ENCODE measurements at places on chromosomes 12 and 14. TPM values are rescaled to one million over a fixed set of nuclear protein-coding genes. Genes with fewer than 3 reads are reported as not detected.

The KRT2 gene
- total RNA-seq: not detected

The GYS2 gene
- not detected for total RNA-seq

The KRT85 gene
- total RNA-seq: not detected

The PRORP gene
- total RNA-seq: 34.2 TPM

The DPF3 gene
- total RNA-seq: 9.3 TPM

The CLEC9A gene
- total RNA-seq: not detected

The CLEC1A gene
- total RNA-seq: not detected

The KRT3 gene
- total RNA-seq: not detected

The CLEC6A gene
- not detected for total RNA-seq

The DAZAP2 gene
- total RNA-seq: 108 TPM

The PIWIL1 gene
- total RNA-seq: not detected

The TMEM63C gene
- total RNA-seq: 0.17 TPM

The ADAM20 gene
- total RNA-seq: 2.4 TPM

The PGAM5 gene
- total RNA-seq: 24.4 TPM

The CCDC175 gene
- not detected for total RNA-seq

The SSPN gene
- 30.8 TPM for total RNA-seq

The TOMM20L gene
- total RNA-seq: not detected

The ADSS1 gene
- 16.3 TPM for total RNA-seq

The RGS6 gene
- not detected for total RNA-seq

The TSPAN11 gene
- total RNA-seq: 0.13 TPM
